ENCODE measurements at places on chromosomes 12 and 14.

- DNase-seq, result no peak
These were observed 35.3 kb downstream of the PRKD1 start for GRCh38 chr14:29892327-29892726.

- DNase-seq, result no peak
These were observed 257.0 kb downstream of the ADGRD1 start for GRCh38 chr12:131210506-131211339.

- no peak for DNase-seq
These were observed 35.5 kb downstream of the FBLN5 start for GRCh38 chr14:91912035-91912434.

- DNase-seq, result no peak
These were observed 253.7 kb downstream of the TTC6 start for GRCh38 chr14:37848985-37849621.

GRCh38 chr12:98587084-98587483, 6.4 kb upstream of the SLC25A3 start:
- no peak for DNase-seq

GRCh38 chr12:10068644-10069043, 30.1 kb downstream of the CLEC1A start:
- no peak for DNase-seq

- DNase-seq, result no peak
These were observed 70.0 kb downstream of the KIF21A start for GRCh38 chr12:39372929-39373328.

GRCh38 chr12:52630008-52630500, 11.7 kb upstream of the KRT73 start:
- DNase-seq, result no peak

DNA sequence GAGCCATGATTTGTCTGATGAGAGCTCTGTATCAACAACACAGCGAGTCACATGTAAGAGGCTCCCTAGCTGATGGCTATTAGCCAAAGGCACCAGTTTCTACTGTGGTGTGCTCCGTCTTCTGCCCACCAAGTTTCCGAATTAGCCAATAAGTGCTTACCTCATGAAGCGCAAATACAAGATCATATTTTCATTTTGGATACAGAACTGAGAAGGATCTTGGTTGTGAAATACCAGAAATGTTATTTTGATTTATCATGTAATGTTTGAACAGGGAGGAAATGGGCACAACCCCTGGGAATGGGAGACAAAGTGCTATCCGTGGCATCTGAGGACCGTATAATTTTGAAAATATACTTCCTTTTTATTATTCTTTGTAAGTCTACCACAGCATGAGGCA, 234.3 kb downstream of the DACT1 start:
- DNase-seq, result no peak

- no peak for DNase-seq
These were observed 33.0 kb downstream of the BHLHE41 start for GRCh38 chr12:26091822-26092221.

GRCh38 chr14:33726685-33727084, 224.2 kb downstream of the EGLN3 start:
- no peak for DNase-seq

GRCh38 chr14:65110525-65110924, 8.2 kb upstream of the MAX start:
- no peak for DNase-seq

- no peak for DNase-seq
These were observed 210.0 kb downstream of the RASSF9 start for GRCh38 chr12:85626001-85626783.

DNA sequence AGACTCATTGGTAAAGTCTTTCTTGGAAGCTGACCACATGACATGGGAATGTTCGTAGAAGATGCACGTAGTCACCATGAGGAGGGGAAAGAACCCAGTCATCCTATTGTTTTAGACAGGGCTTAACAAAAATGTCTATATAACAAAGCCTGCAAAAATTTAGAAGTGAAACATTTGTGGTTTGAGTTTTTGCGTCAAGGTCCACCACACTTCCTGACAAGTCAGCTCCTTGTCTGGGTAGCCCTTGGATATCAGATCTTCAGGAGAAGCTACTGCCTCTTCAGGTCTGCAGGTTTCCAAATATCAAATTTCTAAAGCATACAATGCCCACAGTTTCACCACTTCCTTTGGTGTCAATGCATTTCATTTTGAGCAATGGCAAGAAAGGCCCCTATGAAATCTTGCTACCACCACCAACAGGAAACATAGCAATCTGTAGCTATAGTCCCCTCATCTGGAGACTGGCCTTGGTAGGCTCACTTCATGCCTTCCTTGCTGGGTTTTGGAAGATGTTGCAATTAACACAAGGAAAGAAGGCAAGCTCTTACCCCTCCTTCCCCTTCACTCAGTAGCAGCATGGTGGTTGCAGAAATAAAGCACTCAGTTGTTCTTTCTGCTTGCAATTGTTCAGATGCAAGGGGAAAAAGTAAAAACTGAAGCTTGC, 235.2 kb downstream of the PCNX1 start:
- no peak for DNase-seq

- DNase-seq, result no peak
These were observed 400.7 kb downstream of the DAD1 start for GRCh38 chr14:22188318-22188717.

DNA sequence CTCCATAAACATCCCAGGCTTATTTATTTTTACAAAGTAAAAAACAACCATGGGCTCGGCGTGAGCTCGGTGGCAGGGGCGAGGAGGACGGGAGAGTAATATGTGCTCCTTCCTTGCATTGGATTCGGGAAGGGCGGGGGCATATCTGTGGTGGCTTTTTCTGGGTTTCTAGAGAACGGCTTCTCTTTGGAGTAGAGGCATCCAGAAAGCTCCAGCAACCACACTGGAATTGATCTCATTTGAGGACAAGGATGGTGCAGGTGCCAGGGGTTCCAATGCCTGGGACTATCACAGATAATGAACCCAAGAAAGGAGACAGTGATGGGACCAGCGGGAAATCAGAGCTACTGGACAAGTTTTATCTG, 18.9 kb downstream of the ADGRD1 start:
- DNase-seq, result no peak

DNA sequence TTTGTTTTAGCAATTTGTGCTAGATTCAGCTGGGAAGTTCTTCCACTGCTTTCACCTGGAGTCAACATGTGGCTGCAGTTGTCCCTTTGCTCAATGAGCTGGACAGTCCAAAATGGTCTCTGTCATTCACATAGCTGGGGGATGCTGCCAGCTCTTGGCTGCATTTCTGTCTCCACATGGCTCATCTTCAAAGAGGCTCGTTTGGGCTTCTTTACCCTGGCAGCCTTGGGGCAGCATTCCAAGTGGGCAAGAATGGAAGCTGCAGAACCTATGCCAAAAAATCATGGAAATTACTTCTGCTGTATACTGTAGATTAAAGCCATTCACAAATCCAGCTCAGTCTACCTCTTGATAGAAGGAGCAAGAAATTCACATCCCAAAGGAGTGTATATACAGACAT, 199.1 kb downstream of the SLC5A8 start:
- DNase-seq, result no peak

- DNase-seq, result no peak
These were observed 47.9 kb downstream of the FBXW8 start for GRCh38 chr12:116958402-116959197.

- no peak for DNase-seq
These were observed 37.5 kb upstream of the MIS18BP1 start for GRCh38 chr14:45290547-45290946.

- no peak for DNase-seq
These were observed 21.3 kb upstream of the BCDIN3D start for GRCh38 chr12:49863946-49864797.

DNA sequence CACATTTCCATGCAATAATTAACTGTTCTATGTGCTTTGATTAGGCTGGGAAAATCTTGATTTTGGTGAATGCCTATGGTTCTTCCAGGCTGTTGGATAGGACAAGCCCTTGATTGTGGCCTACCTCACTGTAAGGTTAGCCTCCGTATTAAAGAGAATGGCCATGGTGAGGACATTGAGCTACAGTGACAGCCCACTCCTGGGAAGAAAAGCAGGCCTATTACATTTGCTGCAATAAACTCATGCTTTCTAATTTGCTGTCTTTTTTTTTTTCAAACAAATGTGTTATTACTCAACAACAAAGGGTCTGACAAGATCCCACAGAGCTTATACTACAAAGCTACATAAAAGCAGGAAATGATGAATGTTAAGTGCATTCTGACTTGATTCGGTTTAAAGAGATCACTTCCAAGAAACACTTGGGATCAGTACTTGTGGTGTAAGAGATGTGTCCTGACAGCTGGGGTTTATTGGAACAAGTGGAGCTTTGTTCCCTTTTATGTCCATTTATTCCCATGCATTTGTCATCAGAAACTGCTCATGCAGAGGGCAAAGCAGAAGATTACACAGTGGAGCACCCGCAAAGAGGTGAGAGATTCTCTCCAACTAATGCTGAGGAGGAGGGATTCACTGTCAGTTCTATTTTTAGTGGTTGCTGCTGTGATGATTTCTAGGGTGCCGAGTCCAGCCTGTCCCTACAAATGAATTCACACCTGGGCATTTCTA, 29.1 kb upstream of the KCNK10 start:
- no peak for DNase-seq

- DNase-seq, result no peak
These were observed 9.5 kb upstream of the SP7 start for GRCh38 chr12:53345486-53346188.

DNA sequence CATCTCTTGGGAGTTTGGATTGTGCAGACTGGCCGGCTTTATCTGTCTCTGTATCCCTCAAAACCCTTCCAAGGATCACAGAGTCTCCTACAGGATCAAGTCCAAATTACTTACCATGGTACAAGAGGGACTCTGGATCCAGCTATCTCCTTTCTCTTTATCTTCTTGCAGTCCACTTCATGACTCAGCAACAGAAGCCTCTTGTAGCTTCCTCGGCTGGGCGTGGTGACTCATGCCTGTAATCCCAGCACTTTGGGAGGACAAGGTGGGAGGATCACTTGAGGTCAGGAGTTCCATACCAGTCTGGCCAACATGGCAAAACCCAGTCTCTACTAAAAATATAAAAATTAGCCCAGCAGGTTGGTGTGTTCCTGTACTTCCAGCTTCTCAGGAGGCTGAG, 189.7 kb downstream of the BCAT1 start:
- DNase-seq, result no peak

- no peak for DNase-seq
These were observed 19.5 kb upstream of the CERS5 start for GRCh38 chr12:50186681-50187080.

DNA sequence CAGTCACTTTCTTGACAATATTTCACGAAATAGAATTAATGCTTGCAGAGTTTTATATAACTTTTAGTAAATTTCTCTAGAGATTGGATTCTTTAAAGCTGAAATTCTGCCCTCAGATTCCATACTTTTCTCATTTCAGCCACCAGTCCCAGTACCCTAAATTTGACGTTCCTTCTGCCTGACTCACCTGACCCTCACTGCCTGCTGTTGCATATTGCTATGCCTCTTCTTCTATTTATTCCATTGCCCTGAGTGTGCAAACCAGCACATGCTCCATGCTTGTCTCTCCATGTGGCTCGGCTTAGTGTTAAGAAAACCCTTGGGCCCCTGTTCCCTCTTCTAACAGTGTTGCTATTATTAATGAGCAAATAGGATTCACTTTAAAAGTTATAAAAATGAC, 533.3 kb downstream of the LRFN5 start:
- no peak for DNase-seq

DNA sequence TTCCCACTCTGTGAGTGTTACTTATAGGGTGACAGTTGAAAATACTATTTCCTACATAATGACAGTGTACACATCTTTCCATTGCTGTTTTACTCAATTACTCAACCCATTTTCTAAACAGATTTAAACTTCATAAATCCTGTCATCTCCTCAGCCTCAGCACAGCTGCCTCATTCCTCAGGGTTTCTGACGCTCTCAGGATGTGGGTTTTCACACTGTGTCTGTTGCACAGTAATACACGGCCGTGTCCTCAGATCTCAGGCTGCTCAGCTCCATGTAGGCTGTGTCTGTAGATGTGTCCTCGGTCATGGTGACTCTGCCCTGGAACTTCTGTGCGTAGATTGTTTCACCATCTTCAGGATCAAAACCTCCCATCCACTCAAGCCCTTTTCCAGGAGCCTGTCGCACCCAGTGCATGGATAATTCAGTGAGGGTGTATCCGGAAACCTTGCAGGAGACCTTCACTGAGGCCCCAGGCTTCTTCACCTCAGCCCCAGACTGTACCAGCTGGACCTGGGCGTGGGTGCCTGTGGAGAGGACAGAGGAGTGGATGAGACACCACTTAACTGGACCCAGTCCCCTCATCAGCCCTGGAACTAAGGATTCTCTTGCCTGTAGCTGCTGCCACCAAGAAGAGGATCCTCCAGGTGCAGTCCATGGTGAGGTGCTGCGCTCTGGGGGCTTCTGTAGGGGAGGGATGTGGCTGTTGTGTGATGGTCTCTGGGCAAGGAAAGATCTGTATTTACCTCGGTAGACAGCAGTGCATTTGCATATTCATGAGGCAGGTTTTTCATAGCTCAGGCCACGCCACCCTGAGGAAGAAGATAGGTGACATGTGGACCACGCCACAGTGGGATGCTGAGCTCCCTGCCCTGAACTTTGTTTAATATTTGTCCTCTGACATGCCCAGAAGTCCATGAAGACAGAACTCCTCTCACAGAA, 750.2 kb downstream of the TMEM121 start:
- DNase-seq, result no peak

- no peak for DNase-seq
These were observed 22.3 kb downstream of the B4GALNT3 start for GRCh38 chr12:482061-482460.

DNA sequence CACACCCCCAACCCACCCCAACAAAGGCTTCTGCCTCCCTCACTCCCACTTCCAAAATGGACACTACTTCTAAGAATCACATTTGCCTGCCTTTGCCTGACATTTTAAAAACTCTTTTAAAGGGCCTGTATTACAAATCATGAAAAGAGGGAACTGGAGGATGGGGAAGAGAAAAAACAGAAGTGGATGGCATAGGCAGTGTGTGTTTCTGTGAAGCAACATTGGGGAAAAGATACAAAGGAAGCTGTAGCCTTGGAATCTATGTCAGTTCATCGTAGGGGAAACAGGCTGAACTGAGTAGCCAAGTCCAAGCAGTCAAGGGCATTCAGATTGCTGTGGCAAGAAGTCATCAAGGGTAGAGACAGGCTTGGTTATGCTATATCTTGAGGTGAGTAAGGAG, 273.9 kb downstream of the BTG1 start:
- DNase-seq, result no peak

GRCh38 chr14:58822856-58823255, 185.1 kb downstream of the DACT1 start:
- DNase-seq, result no peak

DNA sequence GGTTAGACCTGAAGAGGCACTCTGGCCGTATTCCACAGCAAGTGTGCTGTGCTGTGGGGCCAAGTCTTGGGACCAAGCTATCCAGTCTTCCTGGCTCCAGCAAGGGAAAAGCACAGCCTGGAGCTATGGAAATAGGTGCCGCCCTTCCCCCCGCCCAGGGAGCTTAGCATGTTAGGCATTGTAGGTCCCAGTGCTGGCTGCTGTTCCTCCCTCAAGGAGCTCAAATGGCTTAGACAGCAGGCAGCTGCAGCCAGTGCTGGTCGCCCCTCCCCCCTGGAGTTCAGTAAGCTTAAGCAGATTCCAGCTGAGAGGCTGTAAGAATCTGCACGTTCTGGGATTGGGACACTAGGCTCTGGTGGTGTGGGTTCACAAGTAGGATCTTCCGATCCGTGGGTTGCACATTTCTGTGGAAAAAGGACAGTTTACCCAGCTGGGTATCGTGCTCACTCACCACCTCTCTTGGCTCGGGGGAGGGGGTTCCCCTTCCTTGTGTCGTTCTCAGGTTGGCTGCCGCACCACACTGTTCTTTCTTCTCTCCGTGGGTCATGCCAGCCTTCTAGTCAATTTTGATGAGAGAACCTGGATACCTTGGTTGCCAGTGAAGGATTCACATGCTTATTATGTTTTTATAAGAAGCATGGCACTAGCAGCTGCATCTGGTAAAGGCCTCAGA, 127.3 kb downstream of the CNTN1 start:
- DNase-seq, result no peak

All from stimulated activated CD4-positive, alpha-beta T cell treated with anti-CD3 and anti-CD28 coated beads, TNF-alpha, amount 100 ng/mL, for 1 hour (primary cell).